Activated CD4-positive, alpha-beta memory T cell treated with anti-CD3 and anti-CD28 coated beads, Interleukin-2, amount 10 ng/mL, durations not matched to agents 7 days and 5 days (primary cell): ENCODE measurements at places on chromosomes 13 and 19. TPM values are rescaled to one million over a fixed set of nuclear protein-coding genes. Genes with fewer than 3 reads are reported as not detected.

LILRB1 gene
- 0.38 TPM for total RNA-seq

CYP2S1 gene
- total RNA-seq = 0.68 TPM

DNA sequence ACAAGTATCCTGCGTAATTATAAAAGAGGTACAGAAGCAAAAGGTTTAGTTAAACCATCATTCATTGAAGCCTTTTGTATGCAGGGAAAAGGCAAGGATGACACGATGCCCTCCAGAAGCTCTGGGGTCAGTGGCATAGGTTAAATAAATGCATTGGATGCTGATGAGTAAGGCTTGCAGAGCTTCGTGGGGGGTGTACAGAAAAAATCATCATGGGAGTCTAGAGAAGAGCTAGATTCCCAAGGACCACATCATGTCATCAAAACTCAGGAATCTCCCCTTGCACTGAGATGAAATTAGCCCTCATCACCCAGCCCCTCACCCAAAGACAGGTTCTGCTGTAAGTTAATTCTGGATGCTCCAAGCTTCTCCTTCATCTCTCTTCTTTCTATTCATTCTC is 8.3 kb downstream of the FPR1 start:
- no peaks in the 10 kb centered on the region for H3K36me3 ChIP-seq
- H3K27me3 ChIP-seq = no peaks in the 10 kb centered on the region
- H3K4me3 ChIP-seq = no peak overlapping the region
- H3K27ac ChIP-seq = no peak overlapping the region
- DNase-seq = no peak

DNA sequence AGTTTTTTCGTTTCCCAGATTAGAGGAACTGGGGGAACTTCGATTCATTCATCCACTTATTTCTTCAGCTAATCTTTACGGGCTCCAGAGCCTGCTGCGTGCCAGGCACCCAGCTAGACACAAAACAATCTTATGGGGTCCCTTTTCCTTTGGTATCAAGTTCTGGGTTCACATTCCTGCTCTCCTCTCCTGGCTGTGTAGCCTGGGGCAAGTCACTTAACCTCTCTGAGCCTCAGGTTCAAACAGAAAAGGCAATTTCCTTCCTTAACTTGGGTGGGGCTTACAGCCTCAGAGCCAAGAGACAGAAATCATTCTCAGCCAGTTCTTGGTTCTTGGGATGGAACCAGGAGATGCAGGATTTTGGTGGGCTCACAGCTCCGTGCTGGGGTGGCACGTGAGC is 5.9 kb downstream of the SHD start:
- no peak for DNase-seq
- H3K27me3 ChIP-seq = peaks cover 13% of the 10 kb centered on the region
- H3K27ac ChIP-seq = no peak overlapping the region
- H3K4me3 ChIP-seq = no peak overlapping the region
- H3K4me1 ChIP-seq = no peaks in the 10 kb centered on the region

- no peaks in the 10 kb centered on the region for H3K36me3 ChIP-seq
Observed at GRCh38 chr13:112735791-112736190, 46.0 kb downstream of the ATP11A start.
